ENCODE measurements at places on chromosomes 13 and 19.
A peak's percentile ranks its signal among the peaks of the same experiment; 100 is the strongest.

DNA sequence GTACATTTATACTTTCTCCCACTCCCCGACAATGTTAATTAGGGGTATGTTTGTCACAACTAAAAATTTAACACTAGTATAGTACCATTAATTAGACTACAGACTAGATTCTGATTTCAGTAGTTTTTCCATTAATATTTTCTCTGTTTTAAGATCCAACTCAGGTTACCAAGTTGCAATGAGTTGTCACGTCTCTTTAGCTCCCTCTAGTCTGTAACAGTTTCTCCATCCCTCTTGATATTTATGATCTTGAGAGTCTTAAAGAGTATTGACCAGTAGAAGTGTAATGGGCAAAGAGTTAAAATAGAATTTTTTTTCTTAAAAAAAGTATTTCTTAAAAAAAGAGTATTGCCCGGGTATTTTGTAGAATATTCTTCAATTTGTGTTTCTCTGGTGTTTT, 598.1 kb downstream of the TBC1D4 start:
- peak; percentile 12 for DNase-seq

GRCh38 chr13:27053210-27053884, 118.3 kb downstream of the USP12 start:
- no peak for DNase-seq

DNA sequence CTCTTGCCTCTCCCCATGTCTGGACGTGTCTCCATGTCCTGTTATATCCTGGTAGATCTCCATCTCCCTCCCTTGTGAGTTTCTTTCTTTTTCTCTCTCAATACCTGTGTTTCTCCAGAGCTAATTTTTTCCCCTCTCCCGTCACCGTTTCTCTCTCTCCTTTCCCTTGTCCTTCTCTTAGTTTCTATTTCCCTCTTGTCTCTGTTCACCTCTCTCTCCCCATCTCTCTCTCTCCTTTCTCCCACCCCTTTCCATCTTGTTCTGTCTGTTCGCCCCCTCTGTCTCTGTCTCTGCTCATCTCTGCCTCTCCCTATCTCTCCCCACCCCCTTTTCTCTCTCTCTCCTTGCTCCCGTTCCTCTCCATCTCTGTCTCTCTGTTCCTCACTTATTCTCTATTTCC, 13.0 kb downstream of the SLC8A2 start:
- no peak for DNase-seq

DNA sequence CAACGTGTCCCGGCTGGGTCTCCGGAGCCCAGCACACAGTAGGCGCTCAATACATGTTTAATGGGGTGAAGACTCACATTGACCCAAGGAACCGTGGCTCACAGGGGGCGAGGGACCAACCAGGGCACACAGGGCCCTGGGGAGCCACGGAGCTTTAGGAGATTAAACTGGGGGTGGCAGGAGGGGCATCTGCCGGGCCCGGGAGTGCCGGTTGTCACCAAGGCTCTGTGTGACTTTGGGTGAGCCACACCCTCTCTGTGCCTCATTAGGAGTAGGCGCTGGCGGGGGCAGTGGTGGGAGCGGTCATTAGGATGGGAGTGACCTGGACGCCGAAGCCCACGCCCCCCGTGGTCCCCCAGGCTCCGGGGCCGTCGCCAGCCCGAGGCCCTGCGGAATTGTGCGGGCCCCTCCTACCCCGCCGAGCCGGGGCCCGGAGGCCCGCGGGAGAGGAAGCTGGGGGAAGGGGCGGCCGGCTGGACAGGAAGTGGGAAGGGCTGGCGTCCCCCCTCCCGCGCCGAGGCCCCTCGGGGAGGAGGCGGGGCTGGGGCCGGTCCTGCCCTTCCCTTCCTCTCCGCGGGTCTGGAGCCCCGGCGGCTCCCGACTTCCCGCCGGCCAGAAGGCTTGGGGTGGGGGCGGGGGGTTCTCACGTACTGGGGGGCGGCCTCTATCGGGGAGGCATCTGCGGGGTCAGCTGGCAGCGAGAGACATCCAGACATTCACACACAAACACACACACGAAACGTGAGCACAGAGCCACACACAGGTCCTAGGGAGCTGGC, 1.8 kb upstream of the SSBP4 start:
- DNase-seq, result peak; percentile 75

GRCh38 chr19:4498694-4499093, 19.6 kb downstream of the PLIN4 start:
- no peak for DNase-seq

- no peak for DNase-seq
These were observed 31.9 kb downstream of the SGCG start for GRCh38 chr13:23212671-23213070.

DNA sequence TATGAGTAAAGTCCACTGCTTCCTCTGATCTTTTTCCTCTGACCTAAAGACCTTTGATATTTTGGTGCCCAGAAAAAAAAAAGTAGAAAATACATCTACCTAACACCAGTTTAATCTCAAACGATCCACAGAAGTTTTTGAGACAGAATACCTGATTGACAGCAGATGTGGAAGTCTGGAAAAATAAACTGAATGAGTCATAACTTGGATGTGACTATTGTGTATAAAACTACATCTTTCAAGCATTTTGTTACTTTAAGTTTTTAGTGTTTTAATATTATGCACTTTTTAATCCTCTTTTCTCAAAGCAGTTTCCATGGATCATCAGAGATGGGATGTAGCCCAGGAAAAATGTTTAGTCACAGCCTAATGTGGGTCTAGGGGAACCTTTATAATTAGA, 216.1 kb downstream of the SLITRK1 start:
- DNase-seq, result no peak

DNA sequence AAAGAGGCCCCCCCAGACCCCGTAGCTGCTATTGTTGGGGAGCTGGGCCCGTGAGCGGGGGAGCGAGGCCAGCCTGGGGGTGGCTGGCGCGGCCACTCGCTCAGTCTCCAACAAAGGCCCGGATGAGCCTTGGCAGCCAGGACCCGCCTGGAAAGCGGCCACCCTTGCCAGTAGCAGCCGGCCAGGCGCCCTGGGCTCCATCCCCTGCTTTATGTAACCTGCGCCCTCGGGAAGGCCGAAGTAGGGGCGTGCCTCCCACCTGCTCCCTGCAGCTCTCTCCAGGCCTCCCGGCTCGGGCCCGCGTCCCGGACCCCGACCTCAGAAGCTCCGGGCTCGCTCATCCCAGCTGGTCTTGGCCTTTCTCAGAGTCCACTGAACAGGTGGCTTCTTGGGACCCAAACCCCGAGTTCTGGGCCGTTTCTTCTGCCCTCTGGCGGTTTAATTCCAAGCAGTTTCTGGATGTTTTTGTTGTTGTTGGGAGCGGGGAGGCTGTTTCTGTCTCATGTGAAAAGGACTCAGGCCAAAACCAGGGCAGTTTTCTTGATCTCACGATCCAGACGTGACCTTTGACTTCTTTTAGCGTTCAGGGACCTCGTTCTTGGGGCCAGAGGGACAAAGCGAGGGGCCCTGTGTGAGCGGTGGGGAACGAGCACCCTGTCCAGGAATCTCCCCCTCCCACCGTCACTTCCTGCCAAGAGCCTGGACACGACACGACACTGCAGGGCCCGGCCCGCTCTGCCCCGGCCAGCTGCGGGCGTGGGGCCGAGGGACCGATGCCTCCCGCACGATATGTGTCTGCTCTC, 1.2 kb downstream of the CDC34 start:
- no peak for DNase-seq

- DNase-seq, result no peak
These were observed 30.1 kb upstream of the FFAR2 start for GRCh38 chr19:35417713-35418534.

- DNase-seq, result no peak
These were observed 13.4 kb downstream of the ZNF20 start for GRCh38 chr19:12126707-12127106.

- no peak for DNase-seq
These were observed 193.5 kb downstream of the ZNF536 start for GRCh38 chr19:30565636-30566035.

- DNase-seq, result no peak
These were observed at the start of gene CCNA1 for GRCh38 chr13:36432106-36432544. Gene CCNA1 (plus strand): TSS chr13:36432495. CDS start chr13:36433057, 562 bp downstream.

DNA sequence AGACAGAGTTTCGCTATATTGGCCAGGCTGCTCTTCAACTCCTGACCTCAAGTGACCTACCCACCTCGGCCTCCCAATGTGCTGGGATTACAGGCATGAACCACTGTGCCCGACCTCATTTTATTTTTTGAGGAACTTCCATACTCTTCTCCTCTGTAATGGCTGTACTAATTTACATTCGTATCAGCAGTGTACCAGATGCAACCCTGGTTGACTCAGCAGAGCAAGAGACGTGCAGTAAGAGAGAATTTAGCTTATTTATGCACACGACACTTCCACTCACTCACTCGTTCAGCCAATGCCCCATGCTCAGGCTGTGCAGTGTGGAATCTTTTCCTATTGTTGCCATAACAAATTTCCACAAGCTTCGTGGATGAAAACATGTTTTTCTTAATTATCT, 6.9 kb downstream of the KIR3DL3 start:
- DNase-seq, result no peak

DNA sequence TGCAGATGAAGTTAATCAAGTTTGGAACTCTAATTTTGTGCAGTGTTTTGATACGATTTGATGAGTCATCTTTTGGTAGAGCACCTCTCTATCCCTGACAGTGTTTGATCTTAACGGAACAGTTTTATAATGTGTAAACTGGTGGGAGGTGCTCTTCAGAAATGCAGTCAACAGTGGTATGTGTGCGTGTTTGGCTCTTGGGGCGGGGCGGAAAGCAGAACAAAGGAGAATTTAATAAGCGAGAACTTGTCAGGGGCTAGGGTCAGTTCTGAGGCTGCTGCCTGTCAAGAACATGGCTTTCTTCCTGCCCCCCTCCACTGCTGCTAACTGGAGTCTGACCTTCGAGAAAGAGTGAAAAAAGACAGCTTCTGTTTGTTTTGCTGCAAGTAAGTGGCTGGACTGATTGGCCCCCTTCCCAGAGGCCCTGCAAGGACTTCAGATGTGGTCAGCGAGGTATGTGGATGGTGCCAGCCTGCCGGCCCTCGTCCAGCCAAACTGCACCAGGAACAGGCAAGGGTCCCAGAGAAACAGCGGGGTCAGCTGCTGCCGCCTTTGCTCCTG, 40.8 kb downstream of the BBC3 start:
- DNase-seq, result no peak

DNA sequence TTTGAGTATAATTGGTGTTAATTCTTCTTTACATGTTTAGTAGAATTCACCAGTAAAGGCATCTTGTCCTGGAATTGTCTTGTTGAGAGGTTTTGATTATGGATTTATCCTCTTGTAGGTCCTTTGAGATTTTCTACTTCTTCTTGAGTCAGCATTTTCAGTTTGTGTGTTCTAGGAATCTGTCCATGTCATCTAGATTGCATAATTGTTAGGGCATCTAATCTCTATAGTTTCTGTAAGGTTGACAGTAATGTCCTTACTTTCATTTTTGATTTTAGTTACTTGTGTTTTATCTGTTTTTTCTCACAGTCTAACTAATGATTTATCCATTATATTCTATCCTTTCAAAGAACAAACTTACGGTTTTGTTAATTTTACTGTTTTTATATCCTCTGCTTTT, 492.0 kb downstream of the FGF9 start:
- no peak for DNase-seq

- DNase-seq, result no peak
These were observed 147.6 kb upstream of the RXFP2 start for GRCh38 chr13:31591642-31592233.

All from T47D (cell line).